Activated T-cell treated with anti-CD3 and anti-CD28 coated beads for 1 hour (primary cell): ENCODE measurements at places on chromosomes 12 and 14.
A peak's percentile ranks its signal among the peaks of the same experiment; 100 is the strongest.

DNA sequence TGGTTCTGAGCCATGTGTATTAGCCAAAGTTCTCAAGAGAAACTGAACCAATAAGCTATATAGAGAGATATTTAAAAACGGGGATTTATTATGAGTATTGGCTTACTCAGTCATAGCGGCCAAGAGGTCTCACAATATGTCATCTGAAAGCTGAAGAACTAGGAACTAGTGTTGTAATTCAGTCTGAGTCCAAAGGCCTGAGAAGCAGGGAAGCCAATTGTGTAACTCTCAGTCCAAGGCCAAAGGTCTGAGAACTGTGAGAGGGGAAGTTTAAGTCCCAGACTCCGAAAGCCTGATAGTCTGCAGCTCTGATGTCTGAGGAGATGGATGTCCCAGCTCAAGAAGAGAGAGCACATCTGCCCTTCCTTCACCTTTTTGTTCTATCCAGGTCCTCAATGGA is 344.8 kb upstream of the USP15 start:
- DNase-seq, result no peak

DNA sequence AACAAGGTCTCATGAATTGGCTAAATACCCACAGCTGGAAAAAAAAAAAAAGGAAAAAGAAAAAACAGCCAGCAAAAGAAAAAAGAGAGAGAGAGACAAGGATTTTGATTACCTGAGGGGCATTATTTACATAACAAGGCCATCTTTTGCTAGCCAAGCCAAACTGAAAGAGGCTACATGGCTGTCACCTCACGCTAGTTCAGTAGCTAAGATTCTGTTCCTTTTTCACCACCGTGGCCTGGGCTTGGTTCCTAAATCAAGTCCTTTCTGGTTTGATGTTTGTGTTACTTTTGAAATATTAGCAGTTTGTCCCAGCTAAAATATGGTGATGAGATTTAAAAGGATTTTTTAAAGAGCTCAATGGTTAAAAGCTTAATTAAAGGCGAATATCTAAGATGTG is 2.0 kb upstream of the SDS start:
- no peak for DNase-seq

- no peak for DNase-seq
These were observed 172.5 kb upstream of the FOXN3 start for GRCh38 chr14:89589400-89590118.

DNA sequence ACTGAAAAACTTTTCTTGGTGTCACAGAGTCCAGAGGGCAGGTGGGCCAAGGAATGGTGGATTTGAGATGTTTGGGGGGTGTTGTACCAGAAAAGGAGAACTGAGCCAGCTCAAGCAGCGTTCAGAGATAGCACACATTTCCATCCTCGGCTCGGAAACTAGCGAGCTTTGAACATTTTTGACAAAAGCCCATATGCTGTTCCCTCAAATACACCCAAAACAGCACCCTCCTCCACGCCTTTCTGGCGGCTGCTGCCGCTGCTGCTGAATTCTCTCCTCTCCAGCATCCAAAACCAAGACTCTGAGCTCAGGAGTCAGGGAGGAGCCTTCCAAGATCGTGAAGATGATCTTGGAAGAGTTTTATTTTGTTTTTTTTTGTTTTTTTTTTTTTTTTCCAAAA is 961 bp downstream of the SRRM4 start:
- no peak for DNase-seq

DNA sequence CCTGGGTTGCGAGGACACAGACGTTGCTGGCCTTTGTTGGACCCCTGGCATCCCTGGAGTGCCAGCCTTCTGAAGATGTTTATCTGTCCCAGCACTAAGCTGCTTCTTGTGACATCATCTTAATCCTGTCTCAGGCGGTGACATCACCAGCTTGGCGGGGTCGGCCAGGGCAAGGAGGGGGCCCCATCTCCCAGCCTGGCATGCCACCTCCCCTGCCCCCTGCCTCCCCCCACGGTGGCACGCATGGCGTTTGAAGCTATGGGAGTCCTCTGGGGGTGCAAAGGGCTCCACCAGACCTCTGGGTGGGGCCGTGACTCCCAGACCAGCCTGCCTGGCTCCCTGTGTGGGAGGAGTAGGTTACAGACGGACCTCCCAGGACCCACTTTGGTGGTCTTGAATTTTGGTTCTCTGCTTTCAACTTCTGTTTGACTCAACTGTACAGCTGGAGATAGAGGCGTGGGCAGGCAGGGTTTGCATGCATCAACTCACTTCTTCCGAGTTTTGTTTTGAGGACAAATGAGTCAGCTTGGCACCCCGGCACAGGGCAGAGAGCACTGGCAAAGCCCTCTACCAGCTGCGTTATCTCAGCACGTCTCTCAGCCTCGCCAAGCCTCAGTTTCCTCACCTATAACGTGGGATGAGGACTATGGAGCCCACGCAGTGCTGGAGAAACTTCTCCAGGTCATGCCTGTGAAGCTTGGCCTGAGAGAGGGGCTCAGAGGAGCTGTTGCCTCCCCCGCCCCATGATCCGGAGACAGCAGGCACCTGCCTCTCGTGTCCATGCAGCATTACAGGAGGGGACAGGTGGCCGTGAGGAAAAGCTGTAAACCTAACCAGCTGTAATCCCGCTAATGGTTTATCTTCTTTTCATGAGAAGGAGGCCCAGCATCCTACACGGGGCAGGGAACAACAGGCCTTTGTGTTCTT is 38.8 kb upstream of the EML1 start:
- DNase-seq, result no peak

DNA sequence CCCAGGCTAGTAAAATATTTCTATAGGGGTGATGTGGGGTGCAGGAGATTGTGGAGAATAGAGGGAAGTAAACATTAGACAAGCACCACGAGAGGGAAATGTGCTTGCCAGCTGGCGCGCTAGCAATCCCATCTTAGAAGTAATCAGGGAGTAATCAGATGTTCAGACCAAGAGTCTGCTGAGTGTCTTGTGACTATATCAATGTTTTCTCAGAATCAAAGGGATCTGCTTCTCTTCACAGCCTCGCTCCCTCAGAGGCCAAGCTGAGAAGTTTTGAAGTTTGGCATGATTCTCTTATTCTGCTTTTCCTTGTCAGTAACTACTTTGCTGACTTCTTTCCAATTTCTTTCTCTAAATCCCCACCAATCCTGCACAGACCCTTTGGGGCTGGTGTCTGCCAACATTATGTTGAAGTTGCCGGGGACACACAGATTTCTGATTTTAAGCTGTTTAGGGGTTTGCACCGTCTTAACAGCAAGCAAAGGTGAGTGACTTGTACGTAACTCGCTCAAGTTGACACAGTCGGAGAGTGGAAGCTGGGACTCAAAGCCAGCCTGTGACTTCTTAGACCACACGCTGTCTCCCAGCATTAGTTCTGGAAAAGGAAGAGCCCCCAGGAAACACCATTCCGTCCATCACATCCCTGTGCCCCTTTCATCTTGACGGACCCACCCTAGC is 22.0 kb upstream of the TSPAN9 start:
- no peak for DNase-seq

DNA sequence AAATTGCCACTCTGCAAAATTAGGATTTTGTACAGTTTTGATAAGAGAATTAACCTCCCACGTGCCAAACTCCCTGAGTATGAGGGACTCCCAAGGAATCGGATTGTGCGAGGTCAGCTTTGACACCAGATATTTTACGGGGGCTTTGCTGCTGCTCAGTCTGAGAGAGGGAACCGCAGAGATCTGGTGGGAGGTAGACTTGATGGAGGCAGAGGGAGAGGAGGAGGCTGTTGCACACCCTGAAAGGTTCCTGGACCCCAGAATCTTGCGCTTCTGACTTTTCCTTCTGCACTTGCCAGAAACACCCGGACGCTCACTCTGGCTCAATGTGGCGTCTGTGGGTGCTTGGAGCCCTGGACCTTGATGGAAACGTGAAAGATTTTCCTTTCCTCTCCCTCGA is 83.9 kb downstream of the PAPOLA start:
- DNase-seq, result no peak

GRCh38 chr14:21923820-21924219 is 250.2 kb upstream of the OR4E1 start:
- peak; percentile 5 for DNase-seq

GRCh38 chr12:3777206-3777809 is 24.4 kb upstream of the CRACR2A start:
- DNase-seq, result no peak

GRCh38 chr12:50322206-50322605 is 38.9 kb upstream of the LIMA1 start:
- no peak for DNase-seq

DNA sequence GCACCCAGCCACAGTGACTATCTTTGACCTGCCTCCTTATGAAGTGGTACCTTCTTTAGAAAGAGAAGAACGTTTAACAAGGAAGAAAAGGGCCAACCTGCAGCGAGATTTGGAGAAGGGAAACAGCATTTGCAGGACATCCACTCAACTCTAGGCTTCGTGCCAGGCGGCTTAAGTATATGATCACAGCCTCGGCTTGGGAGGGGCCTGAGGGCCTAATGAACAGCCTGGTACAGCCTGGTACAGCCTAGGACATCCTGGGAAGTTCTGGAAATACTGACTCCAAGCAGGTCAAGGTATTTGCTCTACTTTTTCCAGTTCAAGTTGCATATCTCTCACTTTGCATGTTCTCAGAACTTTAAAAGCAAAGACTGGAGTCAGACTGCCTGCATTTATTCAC is 16.1 kb downstream of the HCAR2 start:
- no peak for DNase-seq

- DNase-seq, result no peak
These were observed 13.0 kb upstream of the FMNL3 start for GRCh38 chr12:49720214-49720613.

DNA sequence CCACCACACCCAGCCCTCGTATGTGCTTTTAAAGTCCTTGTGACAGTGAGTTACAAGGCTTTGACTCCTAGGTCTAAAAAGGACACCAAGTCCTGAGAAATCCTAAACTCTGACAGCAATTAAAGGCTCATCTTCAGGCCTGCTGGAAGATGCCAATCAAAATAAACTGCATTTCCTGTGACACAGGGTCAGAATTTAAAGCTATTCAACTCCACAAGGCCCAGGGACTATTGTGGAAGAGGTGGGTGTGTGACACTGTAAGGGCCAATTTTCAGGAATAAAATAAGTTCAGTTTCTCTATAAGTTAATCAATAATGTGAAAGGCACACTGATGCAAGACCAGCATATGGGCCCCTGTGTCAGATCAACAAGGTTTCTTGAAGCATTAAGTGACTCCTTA is 69.5 kb upstream of the HECTD1 start:
- no peak for DNase-seq

GRCh38 chr14:28770630-28771029 is 4.0 kb downstream of the FOXG1 start:
- DNase-seq, result no peak

DNA sequence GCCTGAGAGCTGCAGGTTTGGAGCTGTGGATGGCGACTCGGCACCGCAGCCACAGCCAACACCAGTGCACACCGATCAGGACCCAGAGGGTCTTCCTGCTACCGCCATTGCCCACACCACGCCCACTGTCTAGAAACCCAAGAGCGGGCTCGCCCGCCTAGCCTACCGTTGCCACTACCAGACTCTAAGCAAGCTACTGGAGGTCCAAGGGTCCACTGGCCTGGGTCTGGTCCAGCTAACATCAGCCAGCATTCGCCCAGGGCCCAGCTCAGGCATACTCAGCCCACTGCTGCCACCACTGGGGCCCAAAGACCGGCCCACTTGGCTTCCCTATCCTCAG is 30.5 kb upstream of the MON2 start:
- DNase-seq, result no peak

DNA sequence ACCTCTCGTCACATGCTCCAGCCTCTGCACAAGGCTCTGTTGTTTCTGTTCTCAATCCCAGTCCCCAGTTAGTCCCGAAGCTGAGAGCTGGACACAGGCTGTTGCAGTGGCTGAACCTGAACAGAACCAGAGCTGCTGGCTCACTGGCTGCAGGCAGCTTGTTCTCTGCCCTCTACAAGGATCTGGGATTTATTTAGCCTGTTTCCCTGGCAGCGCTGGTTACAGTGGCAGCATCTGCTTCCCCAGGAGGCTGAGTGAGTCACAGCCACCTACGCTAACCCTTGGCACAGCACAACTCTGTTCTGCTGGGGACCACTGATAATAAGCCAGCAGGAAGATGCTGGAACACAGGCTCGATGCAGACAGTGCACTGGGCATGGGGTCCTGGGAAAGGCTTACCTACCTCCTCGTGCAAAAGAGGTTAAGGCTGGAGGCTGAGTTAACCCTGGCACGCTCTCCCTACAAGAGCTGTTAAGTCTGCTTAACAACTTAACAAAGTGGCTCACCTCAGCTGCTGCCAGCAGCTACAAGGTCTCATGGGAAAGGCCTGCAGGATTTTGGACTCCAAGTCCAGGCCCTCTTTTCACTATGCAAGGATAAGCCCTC is 299.6 kb downstream of the PCNX1 start:
- no peak for DNase-seq

- no peak for DNase-seq
These were observed 17.0 kb downstream of the RIC8B start for GRCh38 chr12:106791531-106791930.

- DNase-seq, result no peak
These were observed 1554.5 kb upstream of the FLRT2 start for GRCh38 chr14:83975435-83975834.

DNA sequence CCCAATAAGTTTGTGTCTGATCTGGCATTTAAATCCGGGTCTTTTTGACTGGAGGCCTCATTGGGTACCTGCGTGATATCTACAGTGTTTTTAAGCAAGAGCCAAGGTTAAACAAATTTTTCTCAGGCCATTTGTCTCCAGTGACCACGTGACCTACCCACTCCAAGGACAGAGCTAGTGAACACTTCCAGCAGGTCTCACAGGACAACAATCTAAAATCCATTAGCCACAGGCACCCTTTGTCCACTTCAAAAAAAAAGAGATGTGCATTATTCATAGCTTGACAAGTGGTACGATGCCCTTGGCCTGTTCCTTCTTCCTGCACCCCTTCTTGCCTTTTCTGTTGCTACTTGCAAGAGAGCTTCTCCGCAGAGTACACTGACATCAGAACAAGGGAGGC is 109.6 kb upstream of the GSC start:
- no peak for DNase-seq

GRCh38 chr14:22613106-22613695 is 15.1 kb downstream of the ABHD4 start:
- no peak for DNase-seq
